Aortic smooth muscle cell (primary cell): ENCODE measurements at places on chromosomes 6 and 20. TPM values are rescaled to one million over a fixed set of nuclear protein-coding genes. Genes with fewer than 3 reads are reported as not detected.

CST5 gene
- not detected in 2 replicates for total RNA-seq

CARMIL1 gene
- 28.3 and 33.7 TPM in 2 replicates for total RNA-seq

FNDC11 gene
- total RNA-seq: 0.12 and 0.13 TPM in 2 replicates

L3MBTL1 gene
- 5.2 TPM in 2 replicates for total RNA-seq

PNPLA1 gene
- total RNA-seq: 0.12 TPM in 1 of 2 replicates, not detected in the other
